OCI-M1 (cell line): ENCODE measurements at places on chromosomes 4 and X.
A peak's percentile ranks its signal among the peaks of the same experiment; 100 is the strongest.

DNA sequence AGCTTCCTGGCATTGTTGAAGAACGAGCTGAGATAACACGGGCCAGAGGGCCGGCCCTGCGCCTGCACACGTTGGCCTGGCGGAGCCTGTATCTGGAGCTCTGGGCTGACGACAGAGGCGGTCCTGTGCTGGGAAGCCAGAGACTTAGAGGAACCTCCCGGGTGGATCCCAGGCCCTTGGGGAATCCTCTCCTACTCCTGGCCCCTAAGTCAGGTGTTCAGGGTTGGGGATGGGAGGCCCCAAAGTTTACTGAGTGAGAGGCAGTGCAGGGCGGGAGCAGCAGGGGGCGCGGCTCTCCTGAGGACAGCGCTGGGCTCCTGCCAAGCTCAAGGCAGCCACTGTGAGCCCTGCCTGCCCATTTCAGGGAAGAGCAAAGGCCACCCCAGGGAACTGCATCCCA, 2.5 kb upstream of the HTRA3 start:
- DNase-seq, result peak; percentile 66

DNA sequence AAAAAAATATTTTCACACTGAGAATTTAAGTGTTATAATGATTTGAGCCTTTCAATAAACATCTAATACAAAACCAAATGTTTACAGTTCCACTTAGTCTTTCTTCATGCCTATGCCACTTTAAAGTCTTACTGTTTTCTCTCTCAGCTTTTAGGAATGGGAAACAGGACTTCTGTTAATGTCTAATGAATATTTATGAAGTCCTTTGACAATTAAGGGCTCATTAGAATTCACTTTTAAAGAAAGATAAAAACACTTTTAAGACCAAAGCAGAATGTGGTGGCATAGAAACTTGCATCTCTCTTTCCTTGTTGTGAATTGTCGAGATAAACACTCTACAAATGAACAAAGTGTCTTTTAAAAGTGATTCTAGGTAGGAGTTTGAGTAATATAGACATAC, 315.9 kb downstream of the BMPR1B start:
- DNase-seq, result no peak

DNA sequence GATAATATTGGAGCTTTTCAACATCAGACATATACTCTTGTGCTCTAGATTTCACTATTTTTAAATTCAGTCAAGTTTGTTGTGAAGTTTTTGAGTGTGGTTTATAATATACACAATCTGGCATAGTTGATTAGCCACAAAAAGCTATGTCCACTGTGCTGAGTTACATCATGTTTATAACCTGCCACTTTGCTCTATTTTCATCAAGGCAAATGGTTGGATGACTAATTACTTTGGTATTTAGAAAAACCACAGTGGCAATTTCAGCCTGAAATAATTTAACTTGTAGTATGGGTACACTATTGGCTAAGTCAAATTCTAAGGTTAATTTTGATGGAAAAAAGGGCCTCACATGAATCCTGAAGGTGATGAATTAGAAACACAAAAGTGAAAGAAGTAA, 262.6 kb downstream of the C4orf33 start:
- DNase-seq, result peak; percentile 64

GRCh38 chrX:14489437-14489836, 39.9 kb upstream of the GLRA2 start:
- no peak for DNase-seq

DNA sequence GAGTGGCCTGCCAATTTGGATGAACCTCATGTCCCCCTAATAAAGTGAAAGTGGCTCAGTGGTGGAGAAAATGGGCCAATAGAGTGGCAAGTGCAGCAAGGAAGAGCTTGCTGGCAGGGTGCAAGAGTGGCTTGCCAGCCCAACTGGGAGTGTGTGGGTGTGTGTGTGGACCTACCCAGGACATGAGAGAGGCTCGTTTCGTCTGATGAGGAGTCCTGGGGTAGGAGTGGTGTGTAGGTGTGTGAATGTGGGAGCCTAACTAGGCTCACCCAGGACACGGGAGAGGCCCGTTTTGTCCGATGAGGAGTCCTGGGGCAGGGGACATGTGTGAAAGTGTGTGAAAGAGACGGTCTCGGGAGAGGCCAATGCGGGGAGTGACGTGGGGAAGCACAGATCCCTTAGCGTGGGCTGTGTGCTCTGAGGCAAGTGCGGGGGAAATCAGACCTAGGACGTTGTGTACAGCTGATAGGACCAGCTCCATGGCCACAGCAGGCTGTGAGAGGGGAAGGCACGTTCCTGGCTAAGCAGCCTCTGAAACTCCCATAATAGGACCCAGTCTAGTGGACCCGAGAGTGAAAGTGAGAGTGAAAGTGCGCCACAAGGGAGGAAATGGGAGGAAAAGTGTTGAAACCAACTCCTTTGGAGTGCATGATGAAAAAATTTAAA, 5.3 kb downstream of the GAGE10 start:
- DNase-seq, result peak; percentile 78
